ENCODE measurements at places on chromosomes 2 and 18. TPM values are rescaled to one million over a fixed set of nuclear protein-coding genes. Genes with fewer than 3 reads are reported as not detected.

GRCh38 chr18:68662754-68663153, 52.2 kb downstream of the TMX3 start:
- H3K4me3 ChIP-seq: no peak overlapping the region
- DNase-seq: no peak
- H3K27me3 ChIP-seq: no peaks in the 10 kb centered on the region
- no peaks in the 10 kb centered on the region for H3K4me1 ChIP-seq
- H3K27ac ChIP-seq: no peak overlapping the region

DNA sequence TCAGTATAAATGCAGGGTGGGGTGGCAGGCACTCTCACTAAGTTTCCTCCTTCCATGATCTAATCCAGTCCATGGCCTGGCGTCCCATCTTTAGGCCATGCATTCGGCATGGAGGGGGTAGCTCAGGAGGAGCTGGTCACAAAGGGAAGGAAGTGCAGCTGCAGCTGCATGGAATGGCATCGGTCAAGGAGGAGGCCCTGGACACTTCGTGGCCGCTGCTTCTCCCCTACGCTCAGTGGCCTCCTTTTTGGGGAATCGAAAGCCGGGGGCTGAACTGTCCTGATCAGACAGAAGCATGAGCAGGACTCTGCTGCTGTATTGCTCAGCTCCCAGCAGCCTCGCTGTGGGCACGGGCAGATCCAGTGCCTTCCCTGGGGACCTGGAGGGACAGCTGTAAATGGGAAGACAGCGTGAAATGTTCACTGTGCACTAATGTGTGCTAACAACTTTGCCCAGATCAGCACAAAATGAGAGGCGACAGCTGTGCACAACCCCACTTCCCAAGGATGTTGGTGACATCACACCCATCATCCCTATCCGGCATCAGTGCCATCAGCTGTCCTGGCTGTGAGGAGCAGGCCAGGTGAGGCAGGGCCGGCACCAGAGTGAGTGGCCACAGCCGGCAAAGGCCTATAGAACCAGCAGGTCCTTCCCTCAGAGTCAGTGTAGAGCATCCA, 520.1 kb upstream of the RAB6C start:
- H3K36me3 ChIP-seq: no peaks in the 10 kb centered on the region
- H3K27me3 ChIP-seq: no peaks in the 10 kb centered on the region
- H3K27ac ChIP-seq: no peak overlapping the region
- H3K4me1 ChIP-seq: no peaks in the 10 kb centered on the region
- DNase-seq: no peak
- no peak overlapping the region for H3K4me3 ChIP-seq

DNA sequence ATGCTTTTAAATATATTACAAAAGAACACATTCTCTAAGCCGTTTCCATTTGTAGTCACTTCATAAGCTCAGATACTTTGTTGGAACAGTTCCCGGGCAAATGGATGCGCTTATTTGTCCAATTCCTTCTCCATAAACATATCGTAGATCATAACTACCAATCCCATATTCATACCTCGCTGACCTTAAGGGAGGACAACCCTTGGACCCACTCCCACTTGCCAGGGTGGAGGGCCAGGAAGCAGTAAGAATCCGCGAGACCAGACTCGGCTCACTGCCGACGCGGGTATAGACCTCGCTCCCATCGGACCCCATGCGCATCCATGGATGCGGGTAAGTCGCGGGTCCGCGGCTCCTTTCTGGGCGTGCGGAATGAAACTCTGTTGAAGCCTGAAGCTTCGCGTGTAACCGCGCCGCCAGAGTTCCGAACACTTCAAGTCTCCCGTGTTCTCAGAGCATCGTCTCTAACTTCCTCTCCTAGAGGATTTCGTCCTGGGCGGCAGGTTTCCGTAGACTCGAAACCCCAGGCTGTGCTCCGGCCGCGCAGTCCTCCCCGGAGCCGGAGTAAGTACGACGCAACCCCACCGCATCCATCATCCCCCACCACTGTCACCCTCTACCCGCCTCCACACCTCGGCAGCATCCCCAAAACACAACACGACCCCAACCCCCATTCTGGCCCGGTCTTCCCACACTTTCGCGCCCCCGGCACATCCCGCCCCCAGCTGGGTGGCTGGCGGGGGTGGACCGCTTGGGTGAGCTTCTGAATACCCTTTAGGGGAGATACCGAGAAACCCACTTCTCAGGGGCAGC, 1.1 kb downstream of the DSC3 start:
- DNase-seq: no peak
- H3K4me3 ChIP-seq: no peak overlapping the region
- H3K36me3 ChIP-seq: no peaks in the 10 kb centered on the region
- no peaks in the 10 kb centered on the region for H3K4me1 ChIP-seq

DNA sequence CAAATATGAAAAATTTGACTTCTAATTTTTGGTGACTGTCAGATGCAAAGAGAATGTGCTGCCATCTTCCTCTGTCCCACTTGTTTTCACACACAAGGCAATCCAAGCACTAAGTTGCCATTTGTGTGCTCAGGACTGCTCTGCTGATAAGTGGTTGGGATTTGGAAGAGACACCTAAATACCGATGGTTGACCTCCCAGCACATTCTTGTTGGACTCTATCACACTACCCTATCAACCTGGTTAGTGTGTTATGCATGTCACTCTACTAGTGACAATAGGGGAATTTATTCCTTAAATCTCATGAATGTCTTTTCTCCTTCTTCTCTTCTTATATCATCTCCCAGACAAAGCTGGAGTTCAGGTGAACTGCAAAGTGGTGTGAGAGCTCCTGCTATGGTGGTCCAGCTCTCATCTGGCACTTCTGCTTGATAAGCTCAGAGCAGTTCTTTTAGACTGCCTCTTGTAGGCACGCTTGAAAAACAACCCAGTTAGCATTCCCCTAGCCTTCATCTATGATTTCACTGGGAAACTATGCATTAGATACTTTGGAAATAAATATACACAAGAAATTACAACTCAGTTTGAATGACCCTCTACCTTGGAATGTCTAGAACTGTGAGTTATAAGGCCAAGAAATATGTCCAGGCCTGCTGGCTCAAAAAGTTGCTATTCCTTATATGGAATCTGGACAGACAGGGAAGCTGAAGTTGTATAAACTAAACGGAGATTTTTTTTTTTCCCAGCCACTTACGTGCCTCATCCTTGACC, 404.8 kb downstream of the MEIS1 start:
- no peaks in the 10 kb centered on the region for H3K27me3 ChIP-seq
- H3K4me1 ChIP-seq: no peaks in the 10 kb centered on the region
- no peak overlapping the region for H3K27ac ChIP-seq
- H3K4me3 ChIP-seq: no peak overlapping the region
- H3K36me3 ChIP-seq: no peaks in the 10 kb centered on the region

DNA sequence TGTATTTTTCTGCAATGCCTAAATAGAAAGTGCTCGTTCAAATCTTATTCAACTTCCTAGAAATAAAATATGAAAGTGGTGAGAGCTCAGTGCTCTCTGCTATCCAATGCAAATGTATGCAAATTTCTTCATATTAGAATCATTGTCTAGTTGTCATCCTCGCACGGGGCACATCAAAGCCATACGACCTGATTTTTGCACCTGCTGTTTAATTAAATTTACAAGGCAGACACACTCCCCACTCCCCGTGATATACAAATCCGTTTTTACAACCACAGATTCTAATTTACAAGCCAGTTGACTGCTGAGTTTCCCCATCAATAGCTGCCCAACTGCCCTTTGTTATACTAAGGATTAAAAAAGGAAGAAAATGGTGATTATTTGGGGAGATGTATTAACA, 284.6 kb downstream of the RNF144A start:
- no peak overlapping the region for H3K27ac ChIP-seq
- H3K36me3 ChIP-seq: no peaks in the 10 kb centered on the region
- no peak for DNase-seq
- no peaks in the 10 kb centered on the region for H3K4me1 ChIP-seq
- no peak overlapping the region for H3K4me3 ChIP-seq
- no peaks in the 10 kb centered on the region for H3K27me3 ChIP-seq

DNA sequence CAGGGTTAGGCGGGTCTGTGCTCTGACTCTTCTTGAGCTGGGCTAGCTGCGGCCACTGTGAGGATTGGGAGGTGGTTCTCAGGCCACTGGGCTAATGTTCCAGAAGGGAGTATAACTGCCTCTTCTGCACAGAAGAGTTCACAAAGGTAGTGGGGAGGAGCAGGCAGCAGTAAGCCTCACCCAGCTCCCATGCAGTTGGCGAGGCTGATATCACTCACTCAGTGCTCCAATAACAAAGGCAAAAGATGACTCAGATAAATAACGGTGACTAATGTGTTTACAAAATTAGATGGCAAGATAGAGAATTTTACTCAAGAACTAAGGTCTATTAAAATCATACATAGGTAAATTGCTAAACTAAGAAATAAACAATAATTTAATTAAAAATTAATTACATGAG, 174.2 kb upstream of the TMEM200C start:
- no peak overlapping the region for H3K27ac ChIP-seq
- no peaks in the 10 kb centered on the region for H3K27me3 ChIP-seq
- DNase-seq: no peak
- no peaks in the 10 kb centered on the region for H3K36me3 ChIP-seq
- H3K4me3 ChIP-seq: no peak overlapping the region
- H3K4me1 ChIP-seq: no peaks in the 10 kb centered on the region

GRCh38 chr2:121558329-121558728, 27.6 kb downstream of the RNU4ATAC start:
- no peaks in the 10 kb centered on the region for H3K27me3 ChIP-seq
- no peak overlapping the region for H3K4me3 ChIP-seq
- no peaks in the 10 kb centered on the region for H3K36me3 ChIP-seq
- peaks cover 61% of the 10 kb centered on the region for H3K4me1 ChIP-seq
- H3K27ac ChIP-seq: peak overlapping the region; percentile 4

- H3K36me3 ChIP-seq: no peaks in the 10 kb centered on the region
- H3K4me1 ChIP-seq: no peaks in the 10 kb centered on the region
- no peaks in the 10 kb centered on the region for H3K27me3 ChIP-seq
- no peak overlapping the region for H3K4me3 ChIP-seq
Measured at GRCh38 chr18:7452331-7452730, 114.8 kb upstream of the PTPRM start.

GRCh38 chr2:56313500-56313921, 129.7 kb downstream of the CCDC85A start:
- DNase-seq: no peak
- no peak overlapping the region for H3K27ac ChIP-seq
- peaks cover 26% of the 10 kb centered on the region for H3K4me1 ChIP-seq
- H3K27me3 ChIP-seq: no peaks in the 10 kb centered on the region

GRCh38 chr2:124610866-124611265, 585.8 kb downstream of the CNTNAP5 start:
- no peak overlapping the region for H3K27ac ChIP-seq
- no peaks in the 10 kb centered on the region for H3K27me3 ChIP-seq
- DNase-seq: no peak
- H3K36me3 ChIP-seq: no peaks in the 10 kb centered on the region
- no peaks in the 10 kb centered on the region for H3K4me1 ChIP-seq
- H3K4me3 ChIP-seq: no peak overlapping the region

DNA sequence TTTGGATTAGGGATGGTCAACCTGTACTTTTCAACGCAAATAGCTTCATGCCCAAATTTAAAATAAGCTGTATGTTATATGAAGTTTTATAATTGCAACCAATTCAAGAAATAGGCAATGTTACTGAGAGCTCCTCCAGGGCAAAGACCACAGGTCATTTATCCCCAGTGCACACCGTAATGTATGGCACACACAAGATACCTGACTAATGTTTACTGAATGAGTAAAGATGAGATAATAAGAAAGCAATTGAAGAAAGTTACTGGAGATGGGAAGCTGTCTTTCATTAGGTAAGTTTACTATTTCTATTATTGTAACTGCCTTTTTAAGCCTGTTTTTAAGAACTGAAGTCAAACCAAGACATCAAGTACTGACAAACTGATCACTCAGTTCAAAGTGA, 184.5 kb upstream of the VRK2 start:
- H3K4me3 ChIP-seq: no peak overlapping the region
- H3K27me3 ChIP-seq: no peaks in the 10 kb centered on the region
- H3K4me1 ChIP-seq: no peaks in the 10 kb centered on the region
- no peaks in the 10 kb centered on the region for H3K36me3 ChIP-seq
- no peak overlapping the region for H3K27ac ChIP-seq

GRCh38 chr2:189873696-189874095, 89.4 kb downstream of the PMS1 start:
- no peak overlapping the region for H3K4me3 ChIP-seq
- no peaks in the 10 kb centered on the region for H3K27me3 ChIP-seq
- no peak overlapping the region for H3K27ac ChIP-seq
- no peak for DNase-seq
- H3K36me3 ChIP-seq: no peaks in the 10 kb centered on the region
- no peaks in the 10 kb centered on the region for H3K4me1 ChIP-seq

DNA sequence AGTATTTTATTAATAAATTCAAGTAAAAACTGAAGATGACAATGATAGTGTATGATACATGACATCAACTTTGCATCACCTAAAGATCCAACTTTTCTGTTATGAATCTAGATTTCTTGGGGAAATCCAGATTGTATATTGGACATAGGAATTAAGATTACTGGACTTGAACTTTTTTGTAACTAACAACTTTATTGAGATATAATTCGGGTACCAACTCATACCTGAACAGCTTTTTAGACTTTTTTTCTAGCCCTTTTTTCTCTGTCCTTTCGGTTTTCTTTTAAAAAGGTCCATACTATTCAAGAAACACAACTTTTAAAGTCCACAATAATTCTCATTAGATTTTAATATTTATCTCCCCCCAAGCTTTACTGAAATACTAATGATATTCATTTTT, 1.1 kb upstream of the SOCS6 start:
- H3K27ac ChIP-seq: peak overlapping the region; percentile 75
- no peaks in the 10 kb centered on the region for H3K36me3 ChIP-seq
- H3K27me3 ChIP-seq: no peaks in the 10 kb centered on the region

DNA sequence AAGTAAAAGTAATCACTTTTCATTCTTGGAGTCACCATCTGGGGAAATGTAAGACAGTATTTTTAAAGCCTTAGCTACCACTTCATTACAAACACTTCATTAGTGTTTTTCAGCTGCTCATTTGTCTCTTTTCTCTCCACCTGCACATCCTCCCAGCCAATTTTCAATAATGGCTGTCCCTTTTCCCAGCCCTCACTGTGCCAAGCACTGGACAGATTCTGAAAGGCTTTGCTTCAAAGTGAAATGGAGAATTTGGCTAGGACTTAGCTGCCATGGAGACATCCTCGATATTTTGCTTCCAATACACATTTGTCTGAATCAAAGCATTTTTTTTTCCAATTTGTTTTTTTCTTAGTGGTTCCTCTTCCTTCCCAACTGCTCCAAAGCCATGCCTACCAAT, 272.4 kb upstream of the NRXN1 start:
- H3K4me3 ChIP-seq: no peak overlapping the region
- no peak overlapping the region for H3K27ac ChIP-seq
- no peaks in the 10 kb centered on the region for H3K27me3 ChIP-seq
- no peaks in the 10 kb centered on the region for H3K4me1 ChIP-seq

DNA sequence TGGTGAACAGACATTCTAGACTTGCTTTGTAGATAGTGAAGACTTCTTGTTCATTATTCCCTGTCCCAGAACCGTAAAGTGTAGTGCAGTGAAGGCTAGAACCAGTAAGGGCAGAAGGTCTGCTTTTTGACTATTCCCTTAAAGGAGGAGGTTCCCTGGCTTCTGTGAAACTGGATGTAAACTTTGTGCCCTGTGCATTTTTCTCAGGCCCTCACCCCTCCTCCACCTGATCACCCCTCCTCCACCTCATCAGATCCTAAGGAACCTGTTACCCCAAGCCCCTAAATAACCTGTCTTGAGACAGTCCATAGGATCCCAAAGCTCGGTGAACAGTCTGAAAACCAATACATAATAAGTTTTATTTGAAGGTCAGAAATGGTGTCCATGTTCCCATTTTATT, 33.7 kb downstream of the SFT2D3 start:
- no peaks in the 10 kb centered on the region for H3K27me3 ChIP-seq
- peaks cover 31% of the 10 kb centered on the region for H3K4me1 ChIP-seq
- DNase-seq: no peak
- H3K36me3 ChIP-seq: no peaks in the 10 kb centered on the region
- no peak overlapping the region for H3K4me3 ChIP-seq

The STARD6 gene
- total RNA-seq: not detected

The KIAA2012 gene
- not detected for total RNA-seq
